ENCODE measurements at places on chromosomes 11 and 22.

DNA sequence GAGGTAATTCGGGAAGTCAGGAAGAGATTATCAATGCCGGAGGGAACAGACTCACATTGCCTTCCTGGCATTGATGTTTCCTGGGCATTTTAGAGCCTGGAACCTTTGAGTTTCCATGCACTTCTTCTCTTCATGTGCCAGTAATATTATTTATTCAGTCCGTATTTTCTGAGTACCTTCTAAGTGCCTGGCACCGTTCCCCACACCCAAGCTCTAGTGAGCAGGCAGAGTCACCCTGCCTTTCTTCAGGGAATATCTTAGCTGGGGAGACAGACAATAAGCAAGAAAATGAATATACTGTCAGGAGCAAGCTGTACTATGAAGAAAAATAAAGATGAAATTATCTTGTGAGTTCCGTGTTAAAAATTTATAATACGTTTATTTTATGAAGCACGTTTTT, 136.2 kb upstream of the SEZ6L start:
- no peak for DNase-seq

GRCh38 chr22:22196018-22196533, 48.5 kb upstream of the VPREB1 start:
- DNase-seq = no peak

- DNase-seq = no peak
Observed at GRCh38 chr11:114153224-114153623, 93.7 kb downstream of the ZBTB16 start.

- peak; percentile 63 for DNase-seq
Observed at GRCh38 chr11:36403661-36404060, 106.4 kb downstream of the TRAF6 start.

DNA sequence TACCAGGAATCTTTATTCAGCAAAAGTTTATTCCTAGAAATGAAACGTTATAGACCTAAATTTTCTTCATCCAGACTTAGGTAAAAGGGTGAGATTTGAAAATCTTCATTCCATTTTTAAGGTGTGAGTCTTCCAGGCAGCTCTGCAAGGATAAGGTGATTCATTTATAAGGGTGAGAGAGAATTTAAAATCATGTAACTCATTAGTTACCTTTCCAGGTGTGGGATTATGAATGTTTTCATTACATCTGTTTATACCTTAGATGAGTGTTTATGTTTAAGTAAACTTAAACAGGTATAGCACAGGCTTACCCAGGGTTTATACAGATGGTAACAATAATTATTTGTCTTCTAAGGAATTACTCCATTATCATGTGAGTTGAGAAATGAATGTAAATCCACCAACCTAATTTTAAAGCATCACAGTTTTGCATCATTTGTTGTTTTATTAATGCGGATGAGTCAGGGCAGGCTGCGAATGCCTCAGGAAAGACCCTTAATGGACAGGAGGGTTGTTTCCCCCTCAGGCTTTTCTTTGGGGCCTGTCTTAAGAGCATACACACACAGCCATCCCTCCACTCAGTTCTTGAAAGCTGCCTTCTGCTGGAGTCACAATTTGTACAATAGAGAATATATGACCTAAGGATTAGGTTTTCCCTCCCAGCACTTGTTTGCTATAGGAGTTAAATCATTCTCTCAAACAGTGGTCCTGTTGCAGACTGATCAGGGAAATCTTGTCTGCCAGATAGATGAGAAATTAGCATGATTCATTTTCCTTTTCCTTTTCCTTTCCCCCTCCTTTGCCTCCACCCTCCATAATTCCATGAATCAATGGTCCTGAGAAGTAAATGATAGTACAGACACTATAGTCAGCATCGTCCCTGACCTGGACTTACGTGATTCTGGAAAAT, 3.0 kb downstream of the PRSS23 start:
- DNase-seq = no peak

- no peak for DNase-seq
Observed at GRCh38 chr22:33005476-33005875, 52.7 kb downstream of the SYN3 start.

DNA sequence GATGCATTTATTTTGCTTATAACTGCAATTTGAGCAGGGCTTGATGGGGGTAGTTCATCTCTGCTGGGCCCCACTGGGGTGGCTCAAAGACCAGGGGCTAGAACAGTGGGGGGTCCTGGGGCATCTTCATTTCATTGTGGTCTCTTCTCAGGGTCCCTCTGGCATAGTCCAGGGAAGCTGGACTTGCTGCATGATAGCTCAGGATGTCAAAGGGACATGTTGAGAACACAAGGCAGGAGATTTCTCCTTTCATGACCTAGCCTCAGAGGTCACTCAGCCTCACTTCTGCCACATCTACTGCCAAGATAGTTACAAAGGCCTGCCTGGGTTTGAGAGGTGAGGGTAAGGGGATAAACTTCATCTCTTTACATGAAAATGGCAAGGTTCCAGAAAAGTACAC, 89.5 kb downstream of the CWC15 start:
- DNase-seq = no peak
